Body of pancreas (tissue), 4 donors: ENCODE measurements at places on chromosomes 16 and 17.
A peak's percentile ranks its signal among the peaks of the same experiment; 100 is the strongest.

GRCh38 chr17:54784305-54784704, 116.3 kb upstream of the TOM1L1 start:
- DNase-seq, result no peak

DNA sequence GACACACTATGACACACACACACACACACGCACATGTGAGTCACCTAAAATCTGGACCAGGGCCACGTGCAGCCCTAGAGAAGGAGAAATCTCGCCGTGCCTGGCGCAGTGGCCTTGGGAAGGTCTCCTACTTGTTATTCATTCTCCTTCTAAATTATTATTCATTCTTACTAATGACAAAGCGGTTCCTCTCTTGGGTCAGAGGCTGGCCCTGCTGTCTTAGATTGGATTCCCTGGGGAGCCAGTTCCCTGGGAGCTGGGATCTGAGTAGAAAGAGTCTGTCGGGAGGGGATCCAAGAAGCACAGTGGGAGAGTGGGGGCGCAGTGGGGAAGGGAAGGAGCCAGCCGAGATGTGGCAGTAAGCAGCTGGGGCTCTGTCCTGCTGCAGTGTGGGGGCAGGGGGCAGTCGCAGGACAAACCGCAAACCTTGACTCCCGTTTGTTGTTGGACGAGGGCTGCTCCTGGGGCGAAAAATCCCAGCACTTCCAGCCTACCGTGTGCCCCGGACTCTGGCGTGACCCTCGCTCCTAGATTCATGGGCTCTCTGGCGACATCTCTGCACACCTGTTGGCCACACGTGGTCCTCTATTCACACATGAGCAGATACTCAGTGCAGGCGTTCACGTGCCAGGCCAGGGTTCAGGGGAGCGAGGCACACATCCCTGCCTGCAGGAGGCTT, 18.7 kb upstream of the JPH3 start:
- no peak for DNase-seq

- no peak for DNase-seq
Measured at GRCh38 chr16:78200623-78201096, 101.2 kb downstream of the WWOX start.

- peak; percentile 78 for DNase-seq
Measured at GRCh38 chr16:4313563-4314531, 2.0 kb upstream of the GLIS2 start.

GRCh38 chr16:8905168-8905762, 23.1 kb downstream of the LITAFD start:
- no peak for DNase-seq

DNA sequence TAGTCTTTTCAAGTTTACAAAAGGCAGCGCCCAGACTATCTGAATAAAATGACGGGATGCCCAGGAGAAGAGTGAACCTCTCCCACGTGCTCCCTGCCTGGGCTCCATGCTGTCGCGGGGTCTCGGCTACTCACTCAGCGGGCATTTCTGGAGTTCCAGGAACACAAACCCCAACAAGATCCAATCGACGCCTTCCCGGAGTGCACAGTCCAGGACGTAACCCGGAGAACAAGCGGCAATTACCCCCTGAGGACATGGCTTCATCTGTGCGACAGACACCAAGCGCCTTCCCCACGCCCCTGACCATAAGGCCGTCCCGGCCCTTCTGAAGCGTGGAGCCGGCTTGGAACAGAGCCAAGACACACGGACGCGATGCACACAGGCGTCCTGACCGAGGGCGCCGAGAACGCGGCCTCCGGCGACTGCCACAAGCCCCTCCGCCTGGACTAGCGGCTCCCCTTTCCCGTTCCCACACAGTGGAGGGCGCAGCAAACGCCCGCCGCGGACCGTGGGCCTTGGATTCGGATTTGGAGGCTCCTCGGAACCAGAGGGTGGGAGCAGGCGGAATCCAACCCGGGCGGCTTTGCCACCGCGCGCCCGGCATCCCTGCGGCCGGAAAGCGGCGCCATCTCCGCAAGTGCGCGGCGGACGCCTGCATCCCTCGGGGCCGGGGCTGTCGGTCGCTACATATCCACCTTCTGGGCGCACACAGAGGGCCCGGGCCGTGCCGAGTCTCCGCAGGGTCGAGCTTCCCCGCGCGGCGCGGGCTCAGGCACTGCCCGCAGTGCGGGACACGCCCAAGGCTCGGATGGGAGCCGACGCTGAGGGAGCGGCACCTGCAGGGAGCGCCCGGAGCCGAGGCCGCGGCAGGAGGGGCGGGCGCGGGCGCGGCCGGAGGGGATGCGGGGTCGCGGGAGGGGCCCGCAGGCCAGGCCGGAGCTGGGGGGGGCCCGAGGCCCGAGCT, 725 bp downstream of the ABCA3 start:
- DNase-seq, result peak; percentile 57

- DNase-seq, result no peak
Measured at GRCh38 chr16:12089492-12090150, 113.1 kb downstream of the SNX29 start.

DNA sequence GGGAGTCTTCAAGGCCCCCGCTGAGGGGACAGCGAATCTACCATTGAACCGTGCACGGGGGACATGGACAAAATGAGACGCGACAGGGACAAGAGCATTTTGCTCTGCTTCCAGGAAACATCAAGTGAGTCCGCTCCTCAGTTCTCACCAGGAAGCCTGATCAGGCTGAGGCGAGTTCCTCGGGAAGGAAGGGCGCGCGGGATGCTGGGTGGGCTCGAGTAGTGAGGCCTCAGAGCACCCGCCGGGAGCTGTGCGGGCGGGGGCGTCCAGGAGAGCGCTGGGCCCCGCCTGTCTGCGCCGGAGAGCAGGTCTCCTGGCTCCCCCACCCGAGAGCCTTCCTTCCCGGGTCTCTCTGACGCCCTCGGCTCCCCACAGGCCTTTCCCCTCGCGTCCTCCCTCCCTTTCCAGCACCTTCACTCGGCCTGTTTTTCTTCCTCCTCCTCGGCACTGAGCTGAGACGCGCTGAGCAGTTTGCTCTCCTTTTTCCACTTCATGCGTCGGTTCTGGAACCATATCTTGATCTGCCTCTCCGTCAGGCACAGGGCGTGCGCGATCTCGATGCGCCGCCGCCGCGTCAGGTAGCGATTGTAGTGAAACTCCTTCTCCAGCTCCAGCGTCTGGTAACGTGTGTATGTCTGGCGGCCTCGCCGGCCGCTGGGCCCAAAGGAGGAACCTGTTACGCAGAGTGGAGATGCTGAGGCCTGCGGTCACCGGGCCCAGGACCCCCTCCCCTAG, 2.6 kb upstream of the HOXB5 start:
- DNase-seq, result no peak

DNA sequence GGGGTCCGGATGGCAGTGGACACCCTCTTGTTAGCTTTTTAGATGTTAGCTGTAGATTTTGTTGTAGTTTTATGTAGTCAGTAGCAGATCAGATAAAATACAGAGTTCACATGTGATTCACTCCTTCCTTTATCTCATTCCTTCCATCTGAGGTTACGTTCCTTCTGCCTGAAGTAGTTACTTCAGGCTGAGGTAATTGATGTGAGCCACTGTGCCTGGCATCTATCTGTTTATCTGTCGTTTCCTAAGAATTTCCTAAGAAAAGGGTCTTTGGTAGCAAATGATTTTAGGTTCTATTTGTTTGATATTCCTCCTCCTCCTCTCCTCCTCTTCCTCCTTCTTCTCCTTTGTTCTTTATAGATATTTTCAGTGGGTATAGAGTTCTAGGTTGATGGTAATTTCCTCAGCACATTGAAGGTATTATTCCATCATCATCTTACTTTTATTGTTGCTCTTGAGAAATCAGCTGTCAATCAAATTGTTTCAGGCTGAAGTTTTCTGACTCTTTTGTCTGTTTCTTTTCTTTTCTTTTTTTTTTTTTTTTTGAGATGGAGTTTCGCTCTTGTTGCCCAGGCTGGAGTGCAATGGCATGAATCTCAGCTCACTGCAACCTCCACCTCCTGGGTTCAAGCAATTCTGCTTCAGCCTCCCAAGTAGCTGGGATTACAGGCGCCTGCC, 29.6 kb upstream of the FBXO47 start:
- DNase-seq, result no peak

DNA sequence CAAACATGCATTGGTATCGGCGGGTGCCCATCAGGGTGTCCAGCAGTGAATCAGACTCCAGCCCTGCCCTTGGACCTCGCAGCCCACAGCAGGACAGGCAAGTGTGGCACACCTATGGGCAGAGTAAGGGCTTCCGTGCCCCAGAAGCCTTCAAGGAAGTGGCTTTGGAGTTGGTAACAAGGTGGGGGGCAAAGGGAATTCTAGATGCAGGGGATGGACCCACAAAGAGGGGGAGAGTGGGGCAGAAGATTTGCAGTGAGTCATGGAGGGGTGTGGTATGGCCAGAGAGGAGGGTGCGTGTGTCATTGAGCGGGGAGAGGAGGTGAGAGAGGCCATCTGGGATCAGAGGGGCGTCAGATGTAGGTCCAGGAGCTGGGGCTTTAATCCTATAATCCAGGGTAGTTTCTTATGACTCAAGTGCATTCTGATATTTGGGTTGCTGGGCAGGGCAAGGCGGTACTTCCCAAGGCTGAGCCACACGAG, 8.5 kb upstream of the SPNS2 start:
- no peak for DNase-seq

GRCh38 chr17:13503526-13503925, 98.2 kb downstream of the HS3ST3A1 start:
- DNase-seq, result no peak

DNA sequence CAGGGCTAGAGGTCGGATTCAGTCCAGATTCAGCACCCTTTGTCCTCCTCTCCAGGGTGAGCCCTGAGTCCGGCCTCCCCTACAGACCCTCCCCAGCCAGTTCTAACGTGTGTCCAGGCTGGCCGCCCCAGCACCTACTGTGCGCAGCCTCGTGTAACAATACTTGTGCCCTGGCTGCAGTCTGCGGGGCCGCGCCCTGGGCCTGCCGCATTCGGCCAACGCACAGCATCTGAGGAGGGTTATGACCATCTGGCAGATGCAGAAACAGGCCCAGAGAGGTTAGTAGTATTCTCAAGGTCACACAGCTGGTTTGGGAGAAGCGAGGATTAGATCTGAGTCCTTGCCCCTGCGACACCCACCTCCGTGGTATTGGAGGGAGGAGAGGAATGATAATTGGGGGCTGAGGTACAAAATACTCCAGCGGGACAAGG, 968 bp downstream of the RIPOR1 start:
- no peak for DNase-seq

- DNase-seq, result no peak
Measured at GRCh38 chr17:56949595-56949994, 11.3 kb downstream of the COIL start.

DNA sequence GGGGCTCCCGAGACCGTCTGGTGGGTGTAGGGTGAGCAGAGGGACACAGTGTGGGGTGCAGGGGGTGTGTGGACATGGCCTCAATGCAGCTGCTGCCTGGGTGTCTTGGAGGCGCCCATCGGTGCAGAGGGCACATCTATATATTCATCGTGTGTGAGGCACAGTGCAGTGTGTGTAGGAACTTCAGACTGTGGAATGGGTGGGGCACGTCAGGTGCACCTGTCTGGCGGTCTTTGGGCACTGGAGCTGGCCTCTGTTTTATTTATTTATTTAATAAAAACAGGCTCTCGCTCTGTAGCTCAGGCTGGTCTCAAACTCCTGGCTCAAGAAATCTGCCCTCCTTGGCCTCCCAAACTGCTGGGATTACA, 16.8 kb downstream of the LASP1 start:
- DNase-seq, result no peak

DNA sequence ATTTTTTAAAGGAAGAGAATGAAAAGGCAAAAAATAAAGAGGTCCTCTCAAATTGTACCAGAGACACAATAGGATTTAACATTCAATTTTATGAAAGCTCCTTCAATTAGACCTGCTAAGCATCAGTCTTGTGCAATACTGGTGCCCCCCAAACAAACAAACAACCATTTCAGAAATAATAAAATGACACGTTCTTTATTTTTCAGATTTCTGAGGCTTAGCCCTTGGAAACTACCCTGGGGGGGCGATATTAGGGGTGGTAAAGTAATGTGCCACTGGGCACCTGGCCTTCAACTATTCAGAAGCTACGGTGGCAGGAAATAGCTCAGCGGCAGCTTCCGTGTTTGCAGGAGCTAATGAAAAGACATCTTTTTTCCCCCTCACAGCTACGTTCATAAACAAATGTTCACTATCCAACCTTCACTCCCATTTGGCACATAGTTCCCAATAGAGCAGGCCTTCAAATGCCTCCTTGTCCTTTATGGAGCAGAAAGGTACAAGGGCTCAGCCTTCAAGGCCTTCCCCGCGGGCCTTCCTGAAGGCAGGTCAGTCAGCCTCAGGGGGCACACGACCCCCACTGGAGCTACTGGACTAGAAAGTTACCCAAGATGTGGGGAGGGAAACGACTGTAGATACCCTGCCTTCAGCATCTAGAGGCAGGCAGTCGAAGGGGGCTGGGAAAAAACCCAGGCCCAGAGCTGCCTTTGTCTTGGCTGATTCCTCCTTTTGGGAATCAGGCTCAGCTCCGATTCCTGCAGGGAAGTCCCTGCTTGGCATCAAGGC, 44.1 kb downstream of the TBX4 start:
- DNase-seq, result no peak

- DNase-seq, result no peak
Measured at GRCh38 chr17:64736804-64737492, 74.8 kb upstream of the SMURF2 start.

DNA sequence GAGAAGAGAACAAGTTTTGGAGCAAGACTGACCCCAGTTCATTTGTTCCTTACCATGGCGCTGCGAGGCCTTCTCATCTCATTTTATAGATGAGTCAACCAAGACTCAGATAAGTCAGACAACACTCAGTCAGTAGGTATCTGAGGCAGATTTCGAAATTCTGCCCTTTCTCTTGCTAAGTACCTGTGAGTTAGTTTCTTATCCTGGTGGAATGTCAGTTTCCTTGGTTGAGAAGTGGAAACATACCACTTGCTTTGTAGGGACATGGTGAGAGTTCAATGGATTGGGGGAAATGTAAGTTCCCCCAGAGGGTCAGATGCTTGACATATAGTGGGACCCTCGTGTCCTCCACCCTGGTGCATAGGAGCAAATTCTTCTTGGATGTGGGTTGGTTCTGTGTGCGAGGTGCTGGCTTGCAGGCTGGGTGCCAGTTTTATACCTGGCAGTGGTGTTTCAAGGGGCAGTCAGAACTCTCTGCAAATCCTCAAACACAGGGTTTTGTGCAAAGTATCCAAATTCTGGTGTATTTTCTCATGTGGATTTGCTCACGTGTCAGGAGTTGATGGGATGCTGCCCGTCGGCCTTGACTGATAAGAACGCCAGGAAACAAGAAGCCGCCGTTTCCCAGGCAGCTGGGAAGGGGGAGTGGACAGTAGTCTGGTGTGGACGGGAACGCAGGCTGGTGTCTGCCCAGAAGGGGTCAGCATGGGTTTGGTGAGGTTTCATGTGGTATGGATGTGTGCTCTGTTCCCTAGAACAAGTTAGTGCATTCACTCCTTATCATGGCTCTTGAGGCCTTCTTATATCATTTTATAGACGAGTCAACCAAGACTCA, 61.1 kb upstream of the CIBAR2 start:
- no peak for DNase-seq

DNA sequence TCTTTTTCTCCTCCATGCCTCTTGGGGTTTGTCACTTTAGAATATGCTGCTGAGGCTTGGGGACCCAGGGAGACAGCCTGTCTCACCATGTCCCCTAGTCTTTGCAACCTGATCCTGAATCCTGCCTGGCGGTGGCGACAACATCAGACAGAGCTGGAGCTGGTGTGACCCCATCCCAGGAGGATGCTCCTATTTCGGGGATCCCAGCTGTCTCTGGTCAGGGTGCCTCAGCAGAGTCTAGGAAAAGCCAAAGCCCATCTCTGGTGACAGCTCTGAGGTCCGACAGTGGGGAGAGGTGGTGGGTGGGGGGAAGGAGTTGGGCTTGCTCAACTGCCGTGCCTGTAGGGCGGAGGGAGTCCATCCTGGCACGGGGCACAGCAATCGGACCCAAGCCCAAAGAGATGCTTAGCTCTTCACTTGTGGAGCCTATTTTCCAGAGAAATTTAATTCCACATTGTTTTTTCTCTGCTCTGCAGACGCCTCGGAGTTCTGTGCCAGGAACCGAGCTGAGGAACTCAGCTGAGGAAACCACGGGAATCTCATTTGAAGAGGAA, 10.3 kb upstream of the TNS4 start:
- no peak for DNase-seq
